Parietal lobe (tissue), 2 donors: ENCODE measurements at places on chromosomes 7 and 10. TPM values are rescaled to one million over a fixed set of nuclear protein-coding genes. Genes with fewer than 3 reads are reported as not detected.

WNT8B gene
- total RNA-seq: 0.31 TPM

RGS10 gene
- total RNA-seq: 3.4 TPM

TMEM176B gene
- not detected for total RNA-seq

BAZ1B gene
- total RNA-seq: 68.5 TPM

PRRT4 gene
- 2.5 TPM for total RNA-seq

HECW1 gene
- 107 TPM for total RNA-seq

RBP3 gene
- total RNA-seq: not detected

GNAT3 gene
- not detected for total RNA-seq

SRI gene
- 80.8 TPM for total RNA-seq

EVX1 gene
- not detected for total RNA-seq

ZNF425 gene
- total RNA-seq: 5.3 TPM

NOS3 gene
- total RNA-seq: 1.3 TPM

GPNMB gene
- total RNA-seq: 2.2 TPM

C10orf120 gene
- total RNA-seq: not detected

HYAL4 gene
- not detected for total RNA-seq

COBL gene
- total RNA-seq: 8.1 TPM

NAPEPLD gene
- total RNA-seq: 32.2 TPM

VAX1 gene
- total RNA-seq: 2.5 TPM
